ENCODE measurements at places on chromosomes 3 and 15.
A peak's percentile ranks its signal among the peaks of the same experiment; 100 is the strongest.

- DNase-seq: no peak
Measured at GRCh38 chr15:33778852-33779251, 189.4 kb upstream of the CHRM5 start.

DNA sequence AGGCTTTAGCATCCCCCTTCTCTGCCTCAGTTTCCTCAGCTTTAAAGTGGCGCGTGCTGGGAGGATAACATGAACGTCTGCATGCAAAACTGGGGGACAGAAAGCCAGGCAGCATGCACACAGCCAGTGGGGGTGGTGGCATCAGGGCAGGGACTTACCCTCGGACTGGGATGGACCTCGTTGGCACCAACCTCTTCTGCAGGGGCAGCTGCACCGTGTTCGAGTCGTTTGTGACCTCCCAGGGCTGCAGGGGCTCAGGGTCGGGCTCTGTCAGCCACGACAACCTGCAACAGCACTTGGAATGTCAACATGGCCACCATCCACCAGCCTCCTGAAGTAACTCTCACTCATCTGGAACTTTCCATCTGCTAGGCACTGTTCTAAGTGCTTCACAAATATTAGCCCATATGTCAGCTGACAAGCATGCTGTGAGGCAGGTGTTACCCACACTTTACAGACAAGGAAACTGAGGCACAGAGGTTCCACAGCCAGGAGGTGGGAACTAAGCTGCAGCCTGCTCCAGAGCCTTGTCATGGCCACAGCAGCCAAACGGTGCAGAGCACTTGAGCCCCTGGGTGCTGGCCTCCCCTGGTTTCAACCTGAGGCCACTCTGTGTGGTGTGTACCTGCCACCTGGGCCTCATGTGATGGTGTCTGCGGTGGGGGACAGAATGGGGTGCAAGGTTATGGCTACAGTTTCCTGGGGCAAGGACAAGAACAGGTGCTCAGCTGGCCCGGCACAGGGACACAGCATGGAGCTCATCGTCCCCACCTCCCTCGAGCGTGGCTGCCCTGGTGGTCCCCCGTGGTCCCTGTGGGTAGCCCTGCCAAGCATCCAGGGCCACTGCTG, 6.7 kb downstream of the C3orf22 start:
- DNase-seq: no peak

GRCh38 chr3:32041316-32041715, 59.8 kb downstream of the ZNF860 start:
- DNase-seq: no peak

DNA sequence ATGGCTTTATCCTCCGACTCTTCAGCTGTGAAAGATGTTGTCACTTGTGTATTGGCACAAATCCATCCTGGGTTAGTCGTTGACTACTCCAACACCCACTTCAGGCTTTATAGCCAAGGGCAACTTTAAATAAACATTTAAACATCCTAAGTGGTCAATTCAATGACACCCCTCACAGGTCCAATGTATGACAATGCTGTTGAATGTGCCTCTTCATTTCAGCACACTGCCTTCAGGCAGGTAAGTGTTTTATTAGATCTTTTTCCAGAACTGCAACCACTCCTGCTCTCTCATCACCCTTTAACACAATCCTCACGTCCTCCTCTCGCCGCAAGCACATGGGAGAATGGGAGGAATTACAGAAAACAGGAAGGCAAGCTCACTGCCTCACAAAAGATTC, 30.3 kb downstream of the IL12A start:
- no peak for DNase-seq

- DNase-seq: peak; percentile 31
Measured at GRCh38 chr3:86563400-86563970, 427.5 kb downstream of the VGLL3 start.

DNA sequence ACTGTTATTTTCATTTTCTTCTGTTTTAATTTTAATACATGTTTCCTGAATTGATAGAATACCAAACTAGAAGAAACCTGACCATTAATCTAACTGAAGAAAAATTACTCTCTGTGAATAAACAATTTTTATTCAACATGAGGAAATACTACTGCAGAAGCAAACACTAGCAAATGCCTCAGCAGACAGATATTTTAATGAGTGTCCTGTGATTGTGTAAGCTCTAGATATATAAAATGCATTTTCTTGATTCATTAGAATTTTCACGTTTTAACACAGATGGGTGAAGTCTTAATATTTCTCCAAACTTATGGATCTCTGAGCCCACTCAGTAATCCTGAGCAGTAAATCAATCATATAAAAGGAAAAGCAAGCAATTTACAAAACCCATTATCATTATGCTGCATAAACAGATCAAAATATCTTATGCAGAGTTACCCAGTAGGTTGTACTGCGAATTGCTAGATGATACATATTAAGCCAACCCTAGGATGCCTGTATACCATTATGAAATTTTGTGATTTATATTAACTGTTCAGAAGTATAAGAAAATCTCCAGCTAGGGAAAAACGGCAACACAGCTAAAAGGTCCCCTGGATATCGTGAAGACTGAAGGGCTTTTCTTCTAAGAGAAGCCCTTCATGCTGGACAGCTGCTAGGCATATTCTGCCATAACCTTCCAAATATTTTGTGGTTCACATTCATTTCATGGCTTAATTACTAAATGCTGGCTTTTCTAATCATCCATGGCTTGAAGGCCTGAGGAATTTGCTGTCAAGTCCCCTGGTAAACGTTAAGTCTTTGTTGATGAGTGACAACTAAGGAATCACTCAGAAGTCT, 157.7 kb upstream of the TGFBR2 start:
- no peak for DNase-seq

DNA sequence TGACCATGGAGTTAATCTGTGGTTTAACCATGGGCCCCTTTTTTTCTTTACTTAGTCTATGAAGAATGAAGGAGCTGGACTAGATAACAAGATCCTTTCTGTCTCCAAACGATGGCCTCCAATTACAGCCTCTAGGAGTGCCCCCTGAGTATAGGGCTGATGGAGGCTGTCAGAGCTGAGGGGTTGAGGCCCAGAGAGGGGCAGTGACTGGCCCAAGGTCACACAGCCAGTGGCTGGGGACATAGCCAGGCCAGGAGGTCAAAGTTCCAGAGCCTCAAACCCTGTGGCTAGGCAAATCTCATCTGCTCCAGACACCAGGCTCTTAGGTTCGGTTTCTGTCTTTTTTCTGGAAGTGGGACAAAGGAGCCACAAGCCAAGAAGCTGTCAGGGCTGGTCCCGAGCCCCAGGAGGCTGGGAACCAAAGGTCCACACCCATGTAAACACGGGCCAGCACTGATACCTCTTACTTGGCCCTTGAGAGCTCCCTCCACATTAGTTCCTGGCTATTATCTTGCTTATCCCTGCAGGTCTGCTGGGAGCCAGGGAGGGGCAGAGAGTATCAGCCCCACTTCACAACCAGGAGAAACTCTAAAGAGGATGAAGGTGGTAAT, 10.3 kb downstream of the RHOV start:
- DNase-seq: no peak

- DNase-seq: no peak
Measured at GRCh38 chr3:49616061-49616460, 58.1 kb upstream of the APEH start.

- DNase-seq: no peak
Measured at GRCh38 chr3:194303749-194304148, 47.4 kb downstream of the CPN2 start.

- no peak for DNase-seq
Measured at GRCh38 chr3:170711786-170712185, 125.9 kb upstream of the SLC7A14 start.

DNA sequence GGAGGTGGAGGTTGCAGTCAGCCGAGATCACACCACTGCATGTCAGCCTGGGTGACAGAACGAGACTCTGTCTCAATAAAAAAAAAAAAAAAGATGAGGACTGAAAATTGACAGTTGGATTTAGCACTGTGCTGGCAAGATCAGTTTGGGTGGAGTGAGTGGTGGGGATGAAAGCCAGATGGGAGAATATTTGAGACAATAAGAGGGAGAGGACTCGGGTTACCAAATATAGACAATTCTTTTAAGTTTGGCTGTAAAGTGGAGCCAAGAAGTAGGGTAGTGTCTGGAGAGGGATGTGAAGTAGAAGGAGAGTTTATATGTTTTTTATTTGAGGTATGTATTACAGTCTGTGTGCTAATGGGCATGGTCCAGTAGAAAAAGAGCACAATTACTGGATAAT, 20.4 kb downstream of the TMOD3 start:
- no peak for DNase-seq

- DNase-seq: no peak
Measured at GRCh38 chr3:192092388-192093005, 631.5 kb downstream of the PYDC2 start.

- DNase-seq: no peak
Measured at GRCh38 chr3:9676785-9677184, 26.8 kb upstream of the CPNE9 start.

DNA sequence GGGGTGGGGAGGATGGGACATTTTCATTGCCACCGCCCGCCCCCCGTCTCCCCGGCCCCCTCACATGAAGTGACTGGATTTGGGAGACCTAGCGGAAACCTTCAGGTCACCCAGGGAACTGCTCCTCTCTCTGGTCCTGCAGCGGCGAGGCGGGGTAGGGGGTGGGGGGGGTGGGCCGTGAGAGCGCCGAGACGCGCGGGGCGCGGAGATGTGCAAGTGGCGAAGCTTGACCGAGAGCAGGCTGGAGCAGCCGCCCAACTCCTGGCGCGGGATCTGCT, 712 bp upstream of the MME start:
- no peak for DNase-seq

GRCh38 chr3:78174821-78175220, 1134.9 kb downstream of the ROBO2 start:
- no peak for DNase-seq

GRCh38 chr3:70800951-70801350, 488.5 kb upstream of the MDFIC2 start:
- no peak for DNase-seq

DNA sequence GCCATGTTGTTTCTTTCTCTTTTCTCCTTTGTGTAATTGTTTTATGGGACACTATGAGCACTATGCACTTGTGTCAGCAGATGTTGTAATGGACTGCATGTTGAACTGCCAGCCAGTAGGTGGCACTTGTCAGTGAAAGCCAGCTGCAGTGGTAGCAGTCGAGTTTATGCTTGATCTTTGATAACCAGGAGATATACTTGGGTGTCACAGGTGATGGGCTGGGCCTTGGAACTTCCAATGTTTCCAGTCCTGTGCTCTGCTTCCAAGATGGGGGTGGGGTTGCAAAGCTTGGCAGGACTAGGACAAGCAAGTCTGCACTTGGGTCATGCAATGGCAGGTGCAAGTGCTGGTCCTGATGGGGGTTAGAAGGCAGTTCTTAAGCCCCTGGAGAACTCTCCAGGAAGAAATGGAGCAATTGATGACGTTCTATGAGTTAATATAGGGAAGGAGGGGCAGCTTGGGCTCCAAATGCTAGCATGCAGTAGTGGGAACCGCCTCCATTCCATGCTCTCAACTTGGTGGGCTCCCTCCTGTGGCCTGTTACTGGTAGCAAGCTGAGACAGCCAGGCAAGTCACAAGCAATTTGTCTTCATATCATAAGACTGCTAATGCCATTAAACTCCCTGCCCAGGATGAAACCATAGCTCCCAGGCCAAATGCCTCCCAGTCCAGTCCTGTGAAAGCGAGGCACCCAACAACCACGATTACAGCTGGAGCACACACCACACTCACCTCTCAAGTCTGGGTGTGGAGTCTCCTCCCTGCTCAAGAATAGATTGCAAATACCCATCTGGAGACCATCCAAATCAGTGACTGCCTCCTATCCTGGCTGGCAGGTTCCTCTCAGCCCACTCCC, 287.2 kb downstream of the CGGBP1 start:
- DNase-seq: peak; percentile 39

GRCh38 chr15:39589193-39589814, 8.4 kb downstream of the THBS1 start:
- no peak for DNase-seq

DNA sequence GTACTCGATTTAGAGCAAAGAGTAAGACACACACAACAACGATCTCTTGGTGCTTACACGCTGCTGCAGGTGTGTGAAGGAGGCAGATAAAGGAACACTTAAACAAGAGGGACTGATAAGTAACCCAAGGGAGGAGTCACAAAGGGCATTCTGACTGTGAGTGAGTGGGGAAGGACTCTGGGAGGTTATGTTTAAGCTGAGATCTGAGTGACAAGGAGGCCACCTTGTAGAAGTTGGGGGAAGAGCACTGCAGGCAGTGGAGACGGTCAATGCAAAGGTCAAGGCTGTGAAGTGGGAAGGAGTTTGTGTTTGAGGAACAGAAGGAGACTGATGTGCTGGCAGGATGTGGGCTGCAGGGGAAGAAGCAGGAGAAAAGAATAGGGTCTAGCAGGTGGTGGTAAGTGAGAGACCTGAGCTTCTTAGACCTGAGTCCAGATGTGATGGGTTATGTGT, 63.1 kb downstream of the LPP start:
- DNase-seq: no peak

DNA sequence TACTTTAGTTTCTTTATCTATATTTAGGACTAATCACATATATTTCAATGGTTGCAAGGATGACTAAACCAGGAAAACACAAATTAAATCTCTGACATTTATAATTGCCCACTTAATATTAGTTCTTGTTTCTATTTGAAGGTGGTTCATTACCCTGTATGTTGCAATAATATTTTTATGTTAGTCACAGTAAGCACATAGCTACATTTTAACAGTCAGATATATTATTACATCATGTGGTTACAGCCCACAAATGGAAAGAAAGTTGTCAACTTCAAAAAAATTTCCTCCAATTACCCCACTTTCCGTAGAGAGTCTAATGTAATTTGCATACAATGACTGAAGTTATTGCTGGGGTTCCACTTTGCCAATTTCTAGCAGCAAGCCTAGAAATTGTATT, 114.6 kb downstream of the TUSC7 start:
- no peak for DNase-seq

DNA sequence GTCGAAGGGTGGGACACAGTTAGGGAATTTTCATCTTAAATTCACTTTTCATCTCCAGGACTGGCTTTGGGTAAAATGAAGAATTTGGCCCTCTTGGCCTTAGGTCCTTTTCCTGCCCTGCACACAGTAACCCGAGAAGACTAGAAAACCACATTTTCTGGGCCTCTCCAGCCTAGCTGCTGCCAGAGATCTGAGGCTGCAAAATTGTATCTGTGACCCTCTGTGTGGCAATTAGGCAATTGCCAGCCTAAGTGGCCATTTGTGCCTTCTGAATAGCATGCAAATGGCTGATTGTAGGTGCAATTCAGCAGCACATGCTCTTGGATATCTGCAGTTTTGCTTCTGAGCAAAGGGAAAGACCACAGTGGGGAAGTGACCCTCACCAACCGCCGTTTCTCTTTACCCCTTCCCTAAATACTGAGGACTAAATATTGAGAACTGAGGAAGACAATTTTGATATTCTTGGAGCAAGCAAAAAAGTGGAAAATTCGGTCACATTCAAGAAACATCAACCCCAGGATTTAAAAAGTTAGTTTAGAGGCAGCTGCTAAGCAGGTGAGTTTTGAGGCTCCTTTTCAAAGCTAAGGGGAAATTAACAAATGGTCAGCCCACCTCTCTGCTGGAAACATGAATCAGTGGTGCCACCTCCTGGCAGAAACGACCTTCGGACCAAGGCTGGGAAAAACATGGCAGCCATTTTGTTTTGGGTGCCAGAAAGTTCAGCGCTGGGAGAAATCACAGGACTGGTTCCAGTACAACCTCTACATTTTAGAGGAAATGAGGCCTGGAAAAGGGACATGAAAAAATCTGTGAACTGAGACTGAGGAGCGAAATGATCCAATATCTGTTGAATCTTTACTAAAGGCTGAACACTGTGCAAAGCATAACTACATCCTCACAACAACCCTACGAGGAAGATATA, 56.6 kb upstream of the PRTG start:
- peak; percentile 19 for DNase-seq

Data from activated CD4-positive, alpha-beta T cell treated with anti-CD3 and anti-CD28 coated beads, Interleukin-2, Interleukin-4, amounts not matched to agents 100 ng/mL and 50 ng/mL, durations not matched to agents 16 hours and 8 hours (primary cell).